AG20443 (cell line): ENCODE measurements at places on chromosomes 1 and 21.

DNA sequence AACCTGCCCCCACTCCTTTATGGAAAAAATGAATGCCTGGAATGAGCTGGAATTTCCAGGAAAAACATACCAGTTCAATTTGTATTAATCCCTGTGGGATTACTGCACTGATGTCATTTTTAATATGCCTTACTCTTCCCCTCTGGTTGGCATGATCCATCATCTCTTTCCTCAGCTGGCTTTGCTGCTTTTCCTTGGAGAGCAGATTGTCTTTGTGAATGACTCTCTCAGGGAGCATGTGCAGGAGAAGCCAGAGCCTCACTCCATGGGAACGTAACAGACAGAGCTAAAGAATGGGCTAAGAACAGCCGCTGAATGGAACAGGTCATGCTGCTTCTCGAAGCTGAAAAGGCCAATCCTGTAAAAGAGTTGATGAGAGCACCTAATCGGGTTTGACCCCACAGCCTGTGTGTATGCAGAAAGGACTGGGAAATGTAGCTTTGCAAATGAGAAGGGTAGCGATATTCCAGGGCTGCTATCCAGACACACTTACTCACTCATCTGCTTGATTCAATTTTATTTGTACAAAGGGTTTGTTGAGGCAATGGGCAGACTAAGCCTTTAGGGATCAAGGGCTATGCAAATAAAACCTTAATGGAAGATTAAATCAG, 20.7 kb downstream of the PHC2 start:
- peak; percentile 78 for DNase-seq

- DNase-seq: peak; percentile 77
Measured at GRCh38 chr1:10599194-10599861, 124.6 kb downstream of the PEX14 start.

- DNase-seq: peak; percentile 53
Measured at GRCh38 chr1:228217551-228218344, 9.9 kb downstream of the OBSCN start.

GRCh38 chr1:27489501-27489972, 430 bp downstream of the WASF2 start:
- DNase-seq: peak; percentile 35

- no peak for DNase-seq
Measured at GRCh38 chr1:5865774-5866173, 126.5 kb downstream of the NPHP4 start.

DNA sequence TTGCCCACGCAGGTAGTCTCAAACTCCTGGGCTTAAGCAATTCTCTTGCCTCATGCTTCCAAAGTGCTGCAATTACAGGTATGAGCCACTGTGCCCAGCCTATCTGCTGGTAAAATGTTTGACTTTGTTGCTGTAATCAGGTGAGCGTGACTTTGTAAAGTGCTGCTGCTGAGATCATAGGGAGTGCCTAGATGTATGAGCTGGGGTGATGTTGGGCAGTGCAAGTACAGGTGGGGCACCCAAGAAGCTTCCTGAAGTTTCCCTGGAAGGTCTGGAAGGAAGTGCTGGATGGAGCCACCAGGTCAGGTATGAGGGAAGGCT, 43.1 kb downstream of the KIF21B start:
- DNase-seq: no peak

- DNase-seq: no peak
Measured at GRCh38 chr21:15379776-15380175, 315.0 kb upstream of the NRIP1 start.

GRCh38 chr1:10755970-10756521, 40.4 kb downstream of the CASZ1 start:
- DNase-seq: peak; percentile 91

GRCh38 chr1:223706077-223706973, 6.0 kb upstream of the CAPN2 start:
- peak; percentile 47 for DNase-seq

DNA sequence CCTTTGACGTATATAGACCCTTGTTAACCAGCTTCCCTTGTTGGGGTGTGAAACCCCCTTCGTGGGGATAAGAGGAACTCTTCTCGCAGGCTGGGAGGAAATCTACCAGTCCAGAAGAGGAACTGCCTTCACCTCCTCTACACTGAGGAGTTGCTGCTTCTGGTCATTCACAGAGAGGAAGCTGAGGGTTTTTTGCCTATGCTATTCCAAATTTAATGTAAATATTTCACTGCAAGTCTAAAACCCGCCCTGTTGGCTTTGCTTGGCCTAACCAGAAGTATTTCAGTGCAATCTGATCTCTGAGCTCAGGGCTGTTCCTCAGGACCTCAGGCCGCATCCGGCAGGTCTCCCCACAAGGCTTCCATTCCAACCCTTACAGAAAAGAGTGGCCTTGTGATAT, 150.1 kb downstream of the HIVEP3 start:
- no peak for DNase-seq

GRCh38 chr1:221672965-221673364, 68.9 kb downstream of the DUSP10 start:
- no peak for DNase-seq

- peak; percentile 54 for DNase-seq
Measured at GRCh38 chr1:62318756-62319544, at the start of gene KANK4. KANK4 (minus strand) TSS chr1:62319434; CDS start chr1:62281564, 37,870 bp downstream.

GRCh38 chr1:56019472-56019871, 559.9 kb downstream of the PLPP3 start:
- no peak for DNase-seq

DNA sequence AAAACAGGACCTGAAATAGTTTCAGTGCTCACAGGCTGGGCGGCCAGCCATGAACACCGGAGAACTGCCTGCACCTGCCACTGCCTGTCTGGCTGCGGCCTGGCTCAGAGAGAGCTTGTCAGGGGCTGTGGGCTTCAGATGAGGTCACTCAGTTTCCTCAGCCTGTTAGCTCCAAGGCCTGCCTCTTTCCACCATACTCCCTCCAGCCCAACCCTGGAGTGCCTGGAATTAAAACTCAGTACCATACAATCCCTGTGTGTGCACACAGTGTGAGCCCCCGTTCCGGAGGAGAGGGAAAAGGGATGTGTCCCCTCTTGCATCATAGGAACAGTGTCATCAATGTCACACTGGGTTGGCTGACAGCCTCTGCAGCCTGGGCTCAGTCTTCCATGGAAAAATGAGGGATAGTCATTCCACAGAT, 16.2 kb downstream of the CACNA1S start:
- DNase-seq: no peak
